SK-MEL-5 (cell line): ENCODE measurements at places on chromosomes 6 and 20. TPM values are rescaled to one million over a fixed set of nuclear protein-coding genes. Genes with fewer than 3 reads are reported as not detected.

The LY6G6D gene
- total RNA-seq, result not detected in 2 replicates

The RHAG gene
- total RNA-seq, result not detected in 2 replicates

GRCh38 chr6:124298730-124299129 is 495.1 kb downstream of the NKAIN2 start:
- no peak for DNase-seq

- DNase-seq, result no peak
These were observed 174.1 kb downstream of the COL21A1 start for GRCh38 chr6:56073315-56073714.

DNA sequence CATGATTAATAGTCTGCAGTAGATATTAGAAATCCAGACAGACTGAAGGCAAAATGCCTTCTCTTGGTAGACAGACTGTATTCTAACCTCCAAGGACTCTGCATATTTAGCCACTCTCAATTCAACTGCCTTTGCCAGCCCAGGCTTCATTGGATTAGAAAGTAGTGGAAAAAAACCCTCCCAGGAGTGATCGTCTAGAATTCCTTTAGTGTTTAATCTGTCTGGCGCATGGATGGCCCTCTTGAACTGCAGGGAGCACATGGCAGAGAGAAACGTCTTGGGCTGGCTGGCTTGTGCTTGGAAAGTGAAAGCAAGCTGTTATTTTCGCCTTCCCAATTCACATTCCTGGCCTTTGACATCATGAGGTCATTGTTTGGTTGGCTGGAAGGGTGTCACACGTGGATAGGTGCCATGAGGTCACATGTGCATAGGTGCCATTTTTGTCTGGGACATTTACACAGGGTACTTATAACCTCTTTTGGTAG is 30.9 kb upstream of the NEDD9 start:
- peak; percentile 55 for DNase-seq

DNA sequence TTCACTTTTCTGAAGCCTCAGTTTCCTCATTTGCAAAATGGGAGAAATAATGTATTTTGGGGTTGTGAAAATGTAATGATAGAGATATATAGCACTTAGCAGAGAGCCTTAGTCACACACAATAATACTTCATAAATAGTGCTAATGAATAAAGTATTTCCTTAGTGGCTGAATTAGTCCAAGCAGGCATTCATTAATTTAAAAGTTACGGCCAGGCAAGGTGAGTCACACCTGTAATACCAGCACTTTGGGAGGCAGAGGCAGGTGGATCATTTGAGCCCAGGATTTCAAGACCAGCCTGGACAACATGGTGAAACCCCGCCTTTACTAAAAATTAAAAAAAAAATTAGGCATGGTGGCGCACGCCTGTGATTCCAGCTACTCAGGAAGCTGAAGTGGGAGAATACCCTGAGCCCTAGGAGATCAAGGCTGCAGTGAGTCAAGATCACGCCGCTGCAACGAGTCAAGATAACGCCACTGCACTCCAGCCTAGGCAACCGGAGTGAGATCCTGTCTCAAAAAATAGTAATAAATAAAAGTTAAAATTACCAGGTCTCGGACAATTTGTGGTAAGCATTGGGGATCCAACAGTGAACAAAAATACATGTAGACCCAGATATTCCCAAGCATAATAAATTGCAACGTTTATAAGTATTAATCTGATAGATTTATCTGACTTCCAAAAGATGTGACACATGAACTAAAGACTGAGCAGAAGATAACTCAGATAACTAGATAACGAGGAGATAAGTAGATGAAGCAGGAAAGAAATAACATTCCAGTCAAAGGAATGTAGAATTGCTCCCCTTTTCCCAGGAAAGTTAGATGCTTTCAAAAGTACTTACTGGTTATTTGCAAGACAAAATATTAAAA is 2.1 kb upstream of the IBTK start:
- DNase-seq, result no peak

GRCh38 chr6:145823328-145823944 is 8.8 kb upstream of the FBXO30 start:
- no peak for DNase-seq

DNA sequence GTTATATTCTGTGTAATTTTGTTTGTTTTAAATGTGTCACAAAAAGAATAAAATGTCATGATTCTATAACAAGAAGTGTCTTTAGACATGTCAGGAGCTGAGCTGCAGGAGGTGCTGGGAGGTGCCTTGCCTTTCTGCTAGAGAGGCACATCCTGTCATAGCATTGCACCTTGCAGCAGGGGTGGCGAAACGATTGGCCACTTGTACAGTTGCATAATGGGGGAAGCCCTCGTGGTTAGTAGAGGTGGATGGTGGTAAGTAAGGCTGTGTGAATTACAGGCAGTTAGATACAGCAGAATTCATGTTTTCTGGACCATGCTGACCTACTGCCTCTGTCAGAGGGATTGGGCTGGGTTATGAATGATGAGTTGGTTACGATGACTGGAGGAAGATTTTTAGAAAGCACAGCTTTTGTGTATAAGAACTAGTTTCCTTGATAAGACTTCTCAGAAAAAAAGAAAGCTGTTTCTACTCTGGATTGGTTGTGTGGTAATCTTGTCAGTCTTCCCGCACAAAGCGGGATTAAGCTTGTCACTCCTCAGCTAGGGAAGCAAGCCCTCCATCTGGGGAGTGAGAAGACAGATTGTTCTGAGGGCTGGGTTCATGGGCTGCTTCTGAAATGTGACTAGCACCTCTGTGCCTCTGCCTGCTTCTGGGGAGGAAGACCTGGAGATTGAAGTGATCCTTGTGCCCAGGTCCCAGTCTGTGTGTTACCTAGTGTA is 74.9 kb downstream of the FOXO3 start:
- no peak for DNase-seq

GRCh38 chr6:120173250-120173649 is 823.7 kb upstream of the MAN1A1 start:
- DNase-seq, result no peak

DNA sequence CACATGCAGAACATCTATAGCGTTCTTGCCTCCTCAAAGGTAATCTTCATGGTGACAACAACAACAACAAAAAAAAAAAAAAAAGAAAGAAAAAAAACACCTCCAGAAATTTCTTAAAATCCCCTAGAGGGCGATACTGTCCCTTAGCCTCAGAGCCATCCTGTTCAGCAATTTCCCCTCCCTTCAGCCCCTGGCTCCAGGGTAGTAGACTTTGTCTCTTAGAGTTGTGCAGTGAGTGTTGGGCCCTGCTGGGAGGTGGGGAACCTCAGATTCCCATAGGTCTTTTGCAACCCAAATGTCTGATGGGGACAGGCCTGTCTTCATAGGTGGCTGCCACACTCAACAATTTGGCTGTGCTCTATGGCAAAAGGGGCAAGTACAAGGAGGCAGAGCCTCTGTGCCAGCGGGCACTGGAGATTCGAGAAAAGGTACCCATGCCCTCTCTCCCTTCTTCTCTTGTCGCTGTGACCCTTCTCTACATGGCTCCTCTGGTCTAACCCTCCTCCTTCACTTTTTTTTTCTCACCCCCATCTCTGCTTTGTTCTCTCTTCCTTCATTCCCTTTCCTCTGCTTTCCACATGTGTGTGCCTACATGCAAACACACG is 6.0 kb upstream of the PTK7 start:
- DNase-seq, result peak; percentile 64

- no peak for DNase-seq
These were observed 45.6 kb upstream of the STX16 start for GRCh38 chr20:58605292-58606065.

GRCh38 chr6:53956068-53956711 is 155.1 kb upstream of the MLIP start:
- DNase-seq, result peak; percentile 89

DNA sequence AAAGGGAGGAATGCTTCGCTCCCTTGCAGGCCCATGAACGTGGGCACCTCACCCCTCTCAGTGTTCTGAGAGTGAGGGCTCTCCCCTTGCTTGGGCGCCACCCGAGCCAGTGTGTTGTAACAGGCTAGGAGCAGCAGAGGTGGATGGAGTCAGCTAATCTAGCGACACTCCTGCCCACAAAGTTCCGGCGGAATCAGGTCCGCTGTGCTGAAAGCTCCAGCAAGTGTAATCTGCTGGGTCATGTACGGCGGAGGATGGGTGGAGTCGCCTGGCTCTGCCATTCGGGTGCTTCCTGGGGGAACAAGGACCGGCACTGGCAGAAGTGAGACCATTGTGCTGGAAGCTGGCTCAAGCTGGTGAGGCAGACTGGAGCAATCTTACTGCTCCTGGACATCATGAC is 1310.1 kb downstream of the EPHA7 start:
- no peak for DNase-seq

DNA sequence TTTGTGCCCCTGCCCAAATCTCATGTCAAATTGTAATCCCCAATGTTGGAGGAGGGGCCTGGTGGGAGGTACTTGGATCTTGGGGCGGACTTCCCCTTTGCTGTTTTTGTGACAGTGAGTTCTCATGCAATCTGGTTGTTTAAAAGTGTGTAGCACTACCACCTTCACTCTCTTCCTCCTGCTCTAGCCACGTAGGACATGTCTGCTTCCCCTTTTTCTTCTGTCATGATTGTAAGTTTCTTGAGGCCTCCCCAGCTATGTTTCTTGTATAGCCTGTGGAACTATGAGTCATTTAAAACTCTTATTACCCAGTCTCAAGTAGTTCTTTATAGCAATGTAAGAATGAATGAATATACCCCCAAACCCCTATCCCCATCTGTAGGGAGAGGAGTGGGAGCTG is 1013.7 kb upstream of the MAP3K7 start:
- no peak for DNase-seq

GRCh38 chr6:6695625-6696276 is 107.2 kb downstream of the LY86 start:
- no peak for DNase-seq

- DNase-seq, result peak; percentile 67
These were observed 94.2 kb upstream of the EXOC2 start for GRCh38 chr6:786946-787763.

DNA sequence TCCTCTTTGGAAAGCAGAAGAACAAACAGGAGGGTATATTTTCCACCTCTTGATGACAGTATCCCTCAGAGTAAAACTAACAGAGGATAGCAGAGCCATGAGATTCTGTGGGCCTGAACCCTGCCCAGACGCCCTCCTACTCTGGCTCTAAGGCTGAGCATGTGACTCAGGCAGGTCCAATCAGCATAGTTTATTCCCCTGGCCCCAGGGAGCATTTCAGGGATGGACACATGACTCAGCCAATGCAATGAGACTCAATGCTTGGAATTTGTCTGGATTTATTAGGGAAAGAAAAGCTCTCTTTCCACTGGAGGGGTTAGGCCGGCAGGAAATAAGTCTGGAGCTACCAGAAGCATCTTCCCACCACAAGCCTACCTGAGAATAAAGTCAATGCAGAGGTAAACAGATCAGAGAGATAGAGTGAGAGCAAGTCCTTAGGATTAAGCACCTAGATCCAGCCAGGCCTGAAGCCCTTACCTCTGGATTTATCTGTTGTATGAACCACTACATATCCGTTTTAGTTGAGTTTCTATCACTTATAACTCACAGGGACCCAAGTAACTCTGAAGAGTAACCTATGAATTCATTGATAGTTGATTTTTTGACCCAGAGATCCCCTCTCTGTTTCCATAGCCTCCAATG is 68.2 kb upstream of the EYA2 start:
- no peak for DNase-seq

DNA sequence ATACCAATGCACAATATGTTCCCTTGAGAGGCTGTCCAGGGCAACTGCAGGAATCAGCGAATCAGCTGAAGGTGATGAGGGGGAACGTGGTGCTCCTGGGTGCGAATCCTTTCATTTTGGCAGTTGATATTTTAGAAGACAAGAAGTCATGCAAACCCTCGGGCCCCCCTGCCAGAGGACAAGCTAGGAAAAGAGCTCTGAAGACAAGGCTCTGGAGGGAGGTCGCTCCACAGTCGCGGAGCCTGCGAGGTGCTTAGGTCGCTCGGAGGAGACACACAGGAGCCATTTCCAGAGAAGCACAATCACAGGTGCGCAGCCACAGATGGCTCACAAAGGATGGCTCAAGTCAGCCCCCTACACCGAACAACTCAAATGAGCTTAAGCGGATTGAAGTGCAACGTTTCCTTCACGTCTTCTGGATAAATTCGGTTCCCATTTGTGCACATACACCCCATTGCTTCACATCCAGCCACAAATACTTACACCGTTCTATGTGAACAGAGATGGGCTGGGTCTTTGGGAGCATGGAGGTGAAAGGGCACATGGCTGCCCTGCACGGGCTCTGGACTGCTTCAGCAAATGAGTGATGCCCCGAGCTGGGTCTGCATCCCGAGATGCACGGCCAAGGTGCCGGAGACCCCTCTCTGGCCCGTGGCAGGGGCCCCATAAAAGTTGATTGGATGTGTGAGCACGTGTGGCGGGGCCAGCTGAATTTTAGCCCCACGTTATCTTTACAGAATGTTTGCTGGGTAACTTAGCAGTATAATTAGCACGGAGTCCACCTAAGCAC is 286.3 kb downstream of the TAF4 start:
- DNase-seq, result no peak

DNA sequence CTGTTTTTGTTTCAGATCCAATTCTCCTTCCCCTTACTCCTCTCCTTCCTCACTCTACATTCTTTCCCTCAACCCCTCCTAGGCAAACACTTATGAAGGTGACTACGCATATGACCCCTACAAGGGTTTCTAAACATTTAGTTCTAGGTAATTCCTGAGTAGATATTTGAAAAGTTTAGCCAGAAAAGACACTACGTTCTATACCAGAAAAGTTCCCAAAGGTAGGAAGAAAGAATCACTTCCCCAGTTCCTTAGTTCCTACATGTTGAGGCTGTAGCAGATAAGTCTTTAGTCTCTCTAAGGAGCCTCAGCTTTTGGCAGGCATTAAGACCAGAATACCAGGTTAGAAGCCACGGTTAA is 11.6 kb downstream of the POU3F2 start:
- DNase-seq, result no peak

DNA sequence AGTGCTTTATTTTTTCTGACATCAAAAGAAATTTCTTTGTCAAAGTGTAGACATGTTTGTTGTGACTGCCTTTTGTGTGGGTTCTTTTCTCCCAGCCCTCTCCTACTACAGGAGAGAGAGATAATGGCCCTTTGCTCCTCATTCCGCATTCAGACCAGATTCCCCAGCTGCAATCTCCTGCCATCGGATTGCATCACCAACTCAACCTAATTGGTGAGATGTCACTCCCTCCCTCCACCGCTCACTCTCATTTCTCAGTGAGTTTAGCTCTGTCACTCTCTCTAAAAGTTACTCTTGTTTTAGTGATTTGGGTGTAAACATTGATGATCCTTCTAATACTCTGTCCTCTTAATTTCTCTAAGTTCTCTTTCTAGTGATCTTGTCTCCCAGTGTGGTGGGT is 22.7 kb downstream of the UTRN start:
- no peak for DNase-seq

GRCh38 chr6:137122612-137123011 is 50.8 kb downstream of the IL22RA2 start:
- DNase-seq, result no peak

- DNase-seq, result no peak
These were observed 40.8 kb downstream of the RNF217 start for GRCh38 chr6:125003070-125003469.

DNA sequence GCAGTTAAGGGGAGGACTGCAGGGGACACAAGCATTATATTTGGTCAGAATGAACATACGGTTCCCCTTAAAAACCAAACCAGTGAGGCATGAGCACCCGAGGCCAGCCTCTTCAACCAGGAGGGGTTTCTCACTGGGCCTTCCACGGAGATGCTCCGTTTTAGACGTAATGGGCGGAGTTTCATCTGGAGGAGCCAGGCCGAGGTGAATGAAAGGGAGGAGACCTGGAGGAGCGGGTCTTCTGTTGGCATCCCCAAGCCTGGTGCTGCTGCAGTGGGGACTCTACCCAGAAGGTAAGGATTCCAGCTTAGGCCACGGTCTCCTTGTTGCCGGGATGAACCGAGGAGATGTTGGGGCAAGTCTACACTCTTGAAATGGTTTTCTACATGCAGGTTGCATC is 47.4 kb downstream of the ADNP start:
- DNase-seq, result no peak
